Stimulated activated CD8-positive, alpha-beta memory T cell treated with anti-CD3 and anti-CD28 coated beads, Interleukin-7, amount 100 ng/mL, for 48 hours (primary cell): ENCODE measurements at places on chromosomes 4 and X.

- DNase-seq, result no peak
Measured at GRCh38 chr4:41429280-41429669, 108.7 kb upstream of the LIMCH1 start.

GRCh38 chr4:1002131-1002630, 9.0 kb upstream of the SLC26A1 start:
- DNase-seq, result no peak

DNA sequence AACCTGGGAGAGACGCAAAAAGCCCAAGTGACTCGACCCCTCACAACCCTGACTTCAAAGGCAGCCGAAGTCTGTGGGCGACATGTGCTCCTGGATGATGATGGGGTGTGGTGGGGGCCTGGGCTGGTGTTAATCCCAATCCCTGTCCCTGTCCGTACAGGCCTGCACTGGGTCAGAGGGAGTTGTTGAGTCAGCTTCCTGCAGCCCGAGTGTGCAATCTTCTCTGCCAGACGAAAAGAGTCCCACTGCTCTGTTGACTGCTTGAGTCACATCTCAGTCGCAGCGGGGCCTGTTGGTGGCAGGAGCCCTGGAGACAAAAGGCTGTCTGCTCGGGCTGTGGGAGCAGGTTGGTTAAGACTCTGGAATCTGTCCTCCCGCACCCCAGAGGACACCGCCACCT, 10.3 kb downstream of the FAM3A start:
- DNase-seq, result no peak

- DNase-seq, result no peak
Measured at GRCh38 chrX:40471965-40472648, 108.7 kb upstream of the ATP6AP2 start.
